Hematopoietic multipotent progenitor cell treated with erythropoietin and hydrocortisone succinate and interleukin-3 and kit ligand, for 6 days (in vitro differentiated cells): ENCODE measurements at places on chromosomes 2 and 18.

GRCh38 chr2:4515871-4516761 is 812.7 kb downstream of the DCDC2C start:
- no peak for DNase-seq

GRCh38 chr2:96499061-96499960 is 5.8 kb downstream of the NEURL3 start:
- no peak for DNase-seq

DNA sequence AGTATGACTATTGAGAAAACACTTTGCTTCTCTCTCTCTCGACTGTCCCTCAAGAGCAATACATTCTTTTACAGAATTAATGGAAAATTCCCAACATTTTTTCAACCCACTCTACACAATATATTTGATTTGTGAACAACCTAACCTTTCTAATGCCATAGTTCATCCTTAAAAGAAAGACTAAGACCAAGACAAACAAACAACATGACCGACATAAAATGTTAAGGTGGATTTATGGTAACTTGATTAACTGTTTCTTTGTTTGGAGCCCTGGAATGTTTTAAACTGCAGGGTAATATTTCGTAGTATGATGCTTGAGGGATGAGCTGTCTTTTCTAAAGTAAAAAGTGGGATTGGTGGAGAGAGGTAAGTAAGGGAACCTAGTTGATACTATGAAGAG is 738.2 kb downstream of the MBD2 start:
- no peak for DNase-seq

- DNase-seq: peak; percentile 45
Observed at GRCh38 chr18:79856119-79857007, 58.6 kb downstream of the KCNG2 start.

GRCh38 chr18:74831571-74832250 is 234.0 kb downstream of the ZNF407 start:
- DNase-seq: no peak

- no peak for DNase-seq
Observed at GRCh38 chr2:34949316-34949715, 1350.2 kb upstream of the FAM98A start.

DNA sequence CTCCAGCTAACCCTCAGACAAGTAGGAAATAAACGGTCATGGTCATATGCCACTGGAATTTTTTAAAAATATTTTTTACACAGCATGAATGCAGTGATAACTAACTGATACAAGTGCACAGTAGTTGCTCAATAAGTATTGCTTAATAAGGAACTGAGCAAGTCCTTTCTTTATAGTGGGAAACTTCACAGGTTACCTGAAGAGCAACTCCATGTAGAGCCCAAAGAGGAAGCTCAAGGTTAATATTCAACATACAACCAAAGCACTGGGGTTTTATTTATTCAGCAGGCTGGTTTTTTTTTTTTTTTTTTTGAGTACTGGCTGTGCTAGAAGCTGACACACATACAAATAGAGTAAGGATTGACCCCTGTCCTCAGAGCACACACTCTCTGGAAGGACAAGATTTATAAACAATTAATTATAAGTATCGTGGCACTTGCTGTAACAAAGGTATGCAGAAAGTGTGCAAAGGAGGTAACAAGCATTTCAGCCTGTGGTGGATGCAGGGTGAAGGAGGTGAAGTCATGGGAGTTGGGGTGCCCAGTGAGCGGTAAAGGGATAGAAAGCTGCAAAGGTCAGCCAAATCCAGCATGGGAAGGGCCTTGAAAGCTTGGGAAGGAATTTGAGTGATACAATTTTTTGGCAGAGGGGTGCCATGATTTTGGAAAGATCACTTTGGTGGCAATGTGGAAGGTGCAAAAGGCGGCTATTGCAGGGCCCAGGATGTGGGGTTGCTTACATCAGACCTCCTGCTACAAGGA is 52.7 kb downstream of the ATOH8 start:
- DNase-seq: no peak

- peak; percentile 70 for DNase-seq
Observed at GRCh38 chr2:168705534-168706470, 96.6 kb upstream of the NOSTRIN start.

DNA sequence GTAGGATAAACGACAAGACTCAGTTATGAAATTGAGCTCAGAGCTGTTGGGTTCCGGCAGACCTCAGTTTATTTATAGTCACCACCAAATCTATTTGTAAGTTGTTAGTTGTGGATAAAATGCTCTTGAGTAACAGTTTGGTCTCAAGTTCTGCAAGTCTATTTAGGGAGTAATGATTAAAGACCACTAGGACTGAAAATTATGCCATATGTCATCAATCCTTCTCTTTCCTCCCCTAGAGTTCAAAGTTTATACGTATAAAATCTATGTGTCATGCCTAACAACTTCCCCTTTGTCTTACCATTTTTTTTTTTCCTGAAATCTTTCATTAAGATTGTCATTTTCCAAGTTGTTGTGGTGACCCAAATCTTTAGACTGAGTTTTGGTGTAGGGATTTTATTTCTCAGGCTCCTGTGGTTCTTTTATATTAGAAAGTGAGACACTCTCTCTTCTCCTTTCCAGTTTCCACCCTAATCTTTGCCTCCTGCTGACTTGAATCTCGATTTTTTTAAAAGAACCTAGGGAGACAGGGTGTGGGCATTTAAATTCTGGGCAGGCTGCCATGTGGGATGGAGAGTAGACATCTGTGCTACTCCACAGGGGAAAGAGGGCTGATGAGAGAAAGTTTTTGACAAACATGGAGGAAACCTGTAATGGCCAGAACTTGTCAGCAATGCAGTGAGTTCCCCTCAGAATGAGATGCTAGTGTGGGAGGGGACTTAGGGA is 51.0 kb downstream of the LAMA3 start:
- DNase-seq: peak; percentile 72

DNA sequence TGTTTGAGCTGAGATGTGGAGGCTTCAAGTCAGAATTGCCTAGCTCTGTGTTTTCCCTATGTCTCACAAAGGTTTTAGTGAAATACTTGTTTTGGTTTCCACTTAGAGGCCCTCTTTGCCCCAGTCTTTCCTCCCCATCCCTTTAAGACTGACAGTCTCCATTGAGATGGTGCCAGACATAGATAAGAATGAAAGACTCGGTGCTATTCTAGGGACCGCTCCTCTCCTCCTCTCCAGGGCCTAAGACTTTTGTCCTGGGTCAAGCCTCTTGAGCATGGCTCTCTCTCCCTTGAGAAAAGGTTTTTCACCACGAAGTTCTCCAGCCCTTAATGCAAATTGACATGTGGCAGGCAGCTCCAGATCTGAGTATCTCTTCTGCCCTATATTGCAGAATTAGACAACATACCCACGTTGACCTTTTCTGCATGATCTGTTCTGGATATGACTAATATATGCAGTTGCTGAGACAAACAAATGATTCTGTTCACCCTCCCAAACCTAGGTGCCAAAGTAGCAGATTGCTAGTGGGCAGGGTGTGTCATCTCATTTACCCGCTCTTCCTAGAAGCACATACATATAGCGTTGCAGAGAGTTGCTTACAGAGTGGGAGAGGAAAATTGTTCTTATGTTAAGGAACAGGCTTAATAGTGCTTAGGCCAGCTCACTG is 47.5 kb upstream of the ACSL3 start:
- DNase-seq: no peak

GRCh38 chr2:88180605-88181240 is 10.6 kb downstream of the THNSL2 start:
- DNase-seq: no peak

GRCh38 chr2:236976266-236977062 is 109.2 kb upstream of the COPS8 start:
- no peak for DNase-seq

GRCh38 chr2:158776231-158776630 is 18.9 kb upstream of the DAPL1 start:
- DNase-seq: no peak

DNA sequence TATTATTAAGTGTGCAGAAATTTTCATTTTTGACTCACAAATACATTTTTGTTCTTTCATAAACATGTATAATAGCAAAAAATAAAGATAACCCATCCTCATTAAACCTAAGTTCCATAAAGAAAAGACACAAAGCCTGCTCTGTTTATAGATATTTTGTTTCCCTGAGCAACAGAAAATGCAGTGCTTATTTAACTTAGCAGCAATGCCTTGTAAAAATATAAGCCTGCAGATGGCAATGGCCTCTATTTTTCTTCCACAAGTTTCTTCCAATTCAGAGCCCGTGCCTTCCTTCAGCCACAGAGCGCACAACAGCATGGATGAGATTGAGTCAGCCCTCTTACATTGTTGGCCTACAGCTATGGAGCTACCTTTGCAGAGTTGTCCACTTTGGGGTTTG is 43.6 kb downstream of the PKP4 start:
- no peak for DNase-seq

DNA sequence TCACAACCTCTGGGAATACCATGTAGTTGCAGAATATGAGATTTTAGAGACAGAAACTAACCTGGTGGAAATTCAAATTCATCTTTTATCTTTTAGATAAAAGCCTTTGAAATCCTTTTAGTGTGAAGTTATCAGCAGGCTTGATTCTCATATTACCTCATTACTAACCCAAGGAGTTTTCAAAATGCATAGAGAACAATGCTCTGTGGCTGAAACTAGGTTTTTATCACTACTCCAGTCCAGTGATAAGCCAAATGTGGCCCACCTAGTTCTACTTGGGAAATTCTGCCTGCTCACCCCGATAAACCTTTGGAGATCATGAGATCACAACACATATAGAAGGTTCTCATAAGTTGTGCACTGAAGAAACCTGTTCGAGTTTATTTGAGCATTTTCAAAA is 121.7 kb downstream of the MMADHC start:
- DNase-seq: no peak

- DNase-seq: no peak
Observed at GRCh38 chr18:199214-199613, 40.9 kb downstream of the USP14 start.

GRCh38 chr2:43462866-43463641 is 132.8 kb downstream of the THADA start:
- no peak for DNase-seq

- DNase-seq: no peak
Observed at GRCh38 chr2:98768384-98769113, 37.6 kb upstream of the MGAT4A start.

DNA sequence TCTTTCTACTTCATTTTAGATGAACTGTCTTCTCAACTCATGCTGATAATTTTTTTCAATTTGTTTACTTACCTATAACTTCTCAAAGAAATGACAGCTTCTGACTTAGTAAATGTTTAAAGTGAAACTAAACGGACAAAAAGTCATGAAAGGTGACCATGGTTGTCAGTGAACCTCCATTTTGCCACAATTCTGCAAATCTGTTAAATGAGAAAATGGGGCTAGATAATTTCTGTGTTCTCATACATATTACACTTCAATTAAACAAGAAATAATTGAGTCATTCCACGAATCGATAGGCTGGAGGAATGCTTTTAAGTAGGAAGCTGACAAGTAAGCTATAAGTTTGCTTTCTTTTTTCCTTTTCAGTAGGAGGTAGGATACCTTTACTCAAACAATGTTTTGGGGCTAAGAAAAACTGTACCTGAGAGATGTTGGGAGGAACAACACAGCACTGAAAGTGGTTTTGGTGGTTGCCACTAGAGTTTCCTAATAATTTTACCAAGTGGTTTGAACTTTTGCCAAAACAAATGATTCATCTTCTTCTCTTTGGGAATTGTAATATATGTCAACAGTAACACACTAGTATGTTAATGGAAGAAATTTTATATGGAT is 17.1 kb downstream of the DYNAP start:
- peak; percentile 17 for DNase-seq

DNA sequence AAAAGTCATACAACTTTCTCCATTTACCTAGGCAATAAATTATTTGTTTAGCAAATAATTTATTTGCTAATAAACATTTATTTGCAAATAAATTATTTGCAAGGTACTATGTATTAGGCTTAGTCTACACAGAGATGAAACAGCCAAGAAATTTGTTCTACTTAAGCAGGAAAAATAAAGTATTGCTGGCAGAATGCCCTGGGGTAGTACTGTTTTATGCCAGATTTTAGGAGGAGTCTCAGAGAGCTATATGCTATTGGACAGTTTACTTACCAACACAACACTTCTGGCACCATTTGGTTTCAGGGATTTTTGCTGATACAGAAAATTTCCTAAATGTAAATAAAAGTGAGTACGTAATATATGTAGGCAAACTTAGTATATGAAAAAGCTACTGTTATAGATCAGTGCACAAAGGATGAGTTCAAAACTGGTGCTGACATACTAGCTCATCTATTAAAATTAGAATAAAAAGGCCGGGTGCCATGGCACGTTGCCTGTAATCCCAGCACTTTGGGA is 23.2 kb upstream of the CDKL4 start:
- DNase-seq: no peak

GRCh38 chr2:180507028-180507427 is 473.4 kb upstream of the UBE2E3 start:
- DNase-seq: no peak

DNA sequence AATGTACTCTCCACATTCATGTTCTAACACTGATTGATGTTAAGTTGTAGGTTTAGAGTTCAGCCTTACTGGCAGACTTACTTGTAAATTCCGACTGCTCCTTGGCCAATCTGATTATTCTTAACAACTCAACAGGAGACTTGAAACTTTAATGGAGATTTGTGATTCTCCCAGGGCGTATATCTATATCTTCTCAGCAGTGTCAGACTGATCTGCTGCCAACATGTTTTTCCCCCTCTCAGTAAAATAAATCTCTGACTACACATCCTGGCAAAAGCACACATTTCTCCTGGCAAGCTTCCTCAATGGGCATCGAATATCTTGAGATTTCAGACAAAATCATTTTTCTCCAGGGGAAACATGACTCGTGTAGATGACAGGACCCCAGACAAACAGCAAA is 1041.2 kb downstream of the DPP10 start:
- DNase-seq: no peak

DNA sequence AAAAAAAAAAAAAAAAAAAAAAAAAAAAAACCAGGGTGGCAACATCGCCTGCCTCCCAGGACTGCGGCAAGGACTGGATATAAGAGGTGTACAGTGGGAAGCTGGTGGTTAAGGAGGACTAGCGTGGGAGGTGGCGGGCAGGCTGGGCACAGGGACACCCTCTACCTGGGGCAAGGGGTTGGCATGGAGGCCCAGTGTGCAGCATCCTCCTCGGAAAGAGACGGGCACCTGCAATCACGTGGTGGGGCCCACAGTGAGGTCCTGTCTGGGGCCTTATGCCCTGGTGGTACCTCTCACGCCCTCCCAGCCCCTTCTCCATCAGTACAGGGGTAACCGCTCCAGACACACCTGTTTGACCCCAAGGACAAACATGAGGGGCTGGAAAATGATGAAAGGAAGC is 27.9 kb downstream of the PXDN start:
- no peak for DNase-seq

GRCh38 chr2:166238176-166238575 is 110.4 kb upstream of the SCN1A start:
- DNase-seq: no peak

- DNase-seq: no peak
Observed at GRCh38 chr2:158688721-158689120, 106.4 kb upstream of the DAPL1 start.

DNA sequence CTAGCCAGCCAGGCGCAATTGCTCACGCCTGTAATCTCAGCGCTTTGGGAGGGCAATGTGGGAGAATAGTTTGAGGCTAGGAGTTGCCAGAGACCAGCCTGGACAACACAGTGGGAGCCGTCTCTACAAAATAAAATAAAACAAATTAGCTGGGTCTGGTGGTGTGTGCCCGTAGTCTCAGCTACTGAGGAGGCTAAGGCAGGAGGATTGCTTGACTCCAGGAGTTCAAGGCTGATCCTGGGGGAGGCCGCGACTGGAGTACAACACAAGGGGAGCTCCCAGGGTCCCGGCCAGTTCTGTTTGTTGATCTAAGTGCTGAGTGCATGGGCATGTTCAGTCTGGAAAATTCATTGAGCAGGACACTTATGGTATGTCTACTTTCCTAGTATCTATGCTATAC is 2.6 kb downstream of the ST3GAL5 start:
- no peak for DNase-seq
